ENCODE measurements at places on chromosomes 2 and 18.

GRCh38 chr2:38835990-38836389 is 39.7 kb downstream of the DHX57 start:
- DNase-seq = no peak

GRCh38 chr2:8202132-8202531 is 479.7 kb upstream of the ID2 start:
- DNase-seq = no peak

DNA sequence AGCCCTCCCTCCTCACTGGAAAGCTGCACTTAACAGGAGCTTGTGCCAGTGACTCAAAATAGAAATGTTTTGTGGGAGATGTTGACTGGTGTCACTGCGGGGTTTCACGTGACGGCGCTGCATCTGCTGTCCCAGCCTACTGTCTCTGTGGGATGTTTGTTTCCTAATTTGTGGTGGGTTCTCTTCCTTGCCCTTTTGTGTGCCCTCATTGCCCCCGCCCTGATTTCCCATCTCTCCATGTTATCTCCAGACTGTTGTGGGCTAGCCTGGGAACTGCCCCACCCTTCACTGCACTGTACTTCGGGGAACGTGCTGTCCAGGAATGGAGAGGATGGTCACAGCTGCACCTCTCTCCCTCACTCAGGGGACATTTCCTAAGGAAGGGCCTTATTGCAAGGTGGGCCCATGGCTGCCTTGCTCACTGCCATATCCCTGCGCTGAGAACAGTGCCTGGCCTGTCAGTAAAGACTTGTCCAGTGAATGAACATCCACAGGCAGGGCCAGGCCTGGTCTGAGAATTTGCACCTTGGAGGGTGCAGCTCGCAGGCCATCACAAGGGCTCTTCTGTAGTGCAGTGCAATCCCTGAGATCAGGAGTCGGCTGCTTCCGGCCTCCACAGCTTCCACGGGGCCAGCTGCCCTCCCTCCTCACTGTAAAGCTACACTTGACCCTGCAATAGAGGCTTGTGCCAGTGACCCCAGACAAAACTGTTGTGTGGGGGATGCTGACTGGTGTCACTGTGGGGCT is 18.1 kb downstream of the ZAP70 start:
- DNase-seq = no peak

- no peak for DNase-seq
Measured at GRCh38 chr2:162458240-162458639, 114.3 kb downstream of the GCA start.

DNA sequence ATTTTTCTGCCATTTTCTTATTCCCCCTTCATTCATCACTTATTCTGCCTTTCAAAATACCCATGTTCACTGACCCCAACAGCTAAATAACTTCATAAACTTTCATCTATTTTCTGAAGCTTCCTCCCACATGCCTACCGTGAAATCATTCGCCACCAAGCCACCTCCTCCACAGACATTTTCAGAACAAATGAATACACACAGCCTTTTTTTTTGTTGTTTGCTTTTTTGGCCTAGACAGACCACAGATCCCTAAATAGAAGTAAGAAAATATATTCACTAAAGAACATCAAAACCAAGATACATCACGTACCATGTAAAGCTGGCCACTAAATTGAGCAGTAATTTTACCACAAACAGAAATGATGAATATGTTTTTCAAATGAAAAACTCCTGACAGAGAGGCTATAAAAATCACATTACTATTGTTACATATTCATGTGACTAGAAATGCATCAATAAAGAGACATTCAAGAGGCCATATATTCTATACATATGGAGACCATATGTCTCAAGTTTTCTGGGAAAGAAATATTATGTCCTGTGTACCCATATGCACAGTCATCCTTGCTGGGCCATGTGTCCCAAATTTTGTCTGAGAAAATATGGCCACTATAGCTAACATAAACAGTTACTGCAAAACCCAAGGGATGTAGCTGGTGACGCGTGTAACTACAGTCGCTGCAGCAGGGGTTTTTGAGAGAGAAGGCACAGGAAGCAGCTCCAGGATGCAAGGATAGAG is 200.3 kb downstream of the FBXO15 start:
- DNase-seq = no peak

DNA sequence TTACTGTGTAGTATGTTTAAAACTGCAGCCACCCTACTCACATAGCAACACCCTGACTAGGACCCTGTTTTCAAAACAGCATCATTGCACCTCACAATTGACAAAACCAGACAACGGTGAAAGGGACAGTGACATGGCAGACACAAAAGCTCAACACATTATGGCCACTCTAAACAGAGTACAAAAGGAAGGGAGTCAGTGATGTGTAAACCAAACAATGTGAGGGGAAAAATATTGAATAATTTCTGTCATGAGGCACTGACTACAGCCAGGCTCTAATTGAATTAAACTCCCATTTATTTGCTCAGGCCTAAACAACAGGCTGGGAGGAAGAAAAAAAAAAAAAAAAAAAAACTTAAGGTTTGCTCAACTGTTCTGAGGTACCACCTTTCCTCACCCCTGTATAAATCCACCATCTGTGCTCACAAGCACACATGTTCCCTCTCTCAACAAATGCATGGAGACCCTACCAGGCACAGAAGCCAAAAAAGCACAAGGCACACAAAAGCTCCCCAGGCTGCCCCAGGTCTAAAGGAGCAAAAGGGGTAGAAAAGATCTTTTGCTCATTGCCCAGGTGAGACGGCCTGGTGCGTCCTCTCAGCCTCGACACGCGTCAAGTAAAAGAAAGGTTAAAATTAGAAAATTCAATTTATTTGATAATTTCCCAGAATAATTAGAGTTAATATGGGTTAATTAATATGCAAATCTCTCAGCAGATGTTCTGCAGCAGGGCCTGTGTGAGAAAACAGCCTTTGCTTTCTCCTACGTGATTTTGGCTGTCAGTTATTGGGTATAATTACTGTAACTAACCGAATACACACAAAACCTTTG is 80.9 kb downstream of the ZEB2 start:
- no peak for DNase-seq

DNA sequence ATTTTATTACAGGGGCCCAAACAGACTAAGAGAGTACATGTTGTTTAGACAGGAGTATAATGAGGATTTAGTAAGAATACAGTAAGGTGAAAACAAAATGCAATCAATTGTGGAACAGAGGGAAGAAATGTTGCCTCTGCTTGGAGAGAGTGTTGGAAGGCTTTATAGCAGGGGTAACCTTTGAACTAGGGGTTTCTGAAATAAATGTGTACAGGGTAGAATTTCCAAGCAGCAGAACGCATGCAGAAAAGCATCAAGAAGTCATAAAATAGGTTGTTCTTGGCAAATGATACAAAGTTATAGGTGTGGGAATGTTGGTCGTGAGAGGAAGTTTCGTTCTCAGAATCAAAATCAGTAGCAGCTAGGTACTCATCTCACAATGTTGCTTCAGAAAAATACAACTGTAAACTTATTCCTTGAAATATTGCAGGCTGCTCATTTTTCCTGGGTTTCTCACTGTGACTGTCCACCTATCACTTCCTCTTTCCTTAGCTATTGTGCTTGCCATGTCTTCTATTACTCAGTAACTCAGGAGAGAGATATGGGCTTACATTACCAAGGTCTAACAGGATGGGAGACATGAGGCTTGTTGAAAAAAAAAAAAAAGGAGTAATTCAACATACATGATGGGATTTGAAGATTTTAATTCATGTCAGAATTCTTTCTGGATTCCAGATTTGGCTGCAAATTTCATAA is 17.1 kb upstream of the HNMT start:
- DNase-seq = no peak

- DNase-seq = no peak
Measured at GRCh38 chr2:23574919-23575654, 190.1 kb downstream of the KLHL29 start.

DNA sequence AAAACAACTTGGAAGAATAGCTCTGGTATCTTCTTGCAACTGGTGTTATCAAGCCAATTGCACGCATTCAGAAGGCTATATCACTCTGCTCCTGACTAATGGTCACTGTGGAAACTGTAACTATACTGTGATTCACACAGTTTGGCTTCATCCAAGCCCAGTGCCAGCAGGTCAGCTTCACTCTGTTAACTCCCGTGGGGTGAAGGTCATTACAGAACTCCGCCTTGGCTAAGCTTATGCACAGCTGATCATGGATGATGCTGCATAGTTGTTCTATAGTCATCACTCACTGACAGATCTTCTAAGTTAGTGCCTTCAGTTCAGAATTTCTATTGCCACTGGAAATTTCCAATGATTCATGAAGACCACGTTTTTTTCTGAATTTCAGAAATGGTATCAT is 497.2 kb upstream of the NETO1 start:
- DNase-seq = peak; percentile 11

DNA sequence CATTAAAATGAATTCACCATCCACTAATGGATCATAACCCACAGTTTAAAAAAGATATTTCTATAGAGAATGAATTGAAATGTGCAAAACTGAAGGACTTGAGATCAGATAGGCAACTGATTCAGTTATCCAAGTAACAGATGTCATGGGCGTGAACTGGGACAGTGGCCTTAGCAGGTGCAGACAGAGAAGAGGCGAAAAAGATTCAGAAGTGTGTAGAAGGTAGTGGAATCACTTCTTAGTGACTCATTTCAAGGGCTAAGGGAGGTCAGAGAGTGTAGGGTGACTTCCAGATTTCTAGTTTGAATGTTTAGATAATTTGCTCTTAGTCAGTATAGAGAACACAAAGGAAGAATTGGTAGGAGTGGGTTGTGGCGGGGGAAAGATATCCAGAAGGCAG is 79.7 kb downstream of the EHBP1 start:
- no peak for DNase-seq

DNA sequence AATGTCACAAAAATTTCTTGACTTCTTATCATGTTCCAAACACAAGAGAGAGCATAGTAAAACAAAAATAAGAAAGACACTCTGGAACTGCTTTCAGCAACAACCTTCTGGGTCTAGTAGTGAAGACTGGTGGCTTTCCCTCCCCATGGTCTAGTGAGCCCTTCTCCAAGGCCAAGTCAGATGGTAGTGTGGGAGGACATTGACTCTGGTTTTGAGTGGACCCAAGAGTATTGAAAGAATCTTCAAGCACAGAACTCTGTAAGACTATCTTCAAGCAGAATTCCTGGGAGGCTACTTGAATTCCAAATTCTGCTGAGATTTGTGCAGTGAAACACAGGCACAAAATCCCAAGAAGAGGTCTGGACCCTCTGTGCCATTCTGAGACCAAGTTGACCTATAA is 21.1 kb downstream of the ANTXR1 start:
- DNase-seq = no peak

DNA sequence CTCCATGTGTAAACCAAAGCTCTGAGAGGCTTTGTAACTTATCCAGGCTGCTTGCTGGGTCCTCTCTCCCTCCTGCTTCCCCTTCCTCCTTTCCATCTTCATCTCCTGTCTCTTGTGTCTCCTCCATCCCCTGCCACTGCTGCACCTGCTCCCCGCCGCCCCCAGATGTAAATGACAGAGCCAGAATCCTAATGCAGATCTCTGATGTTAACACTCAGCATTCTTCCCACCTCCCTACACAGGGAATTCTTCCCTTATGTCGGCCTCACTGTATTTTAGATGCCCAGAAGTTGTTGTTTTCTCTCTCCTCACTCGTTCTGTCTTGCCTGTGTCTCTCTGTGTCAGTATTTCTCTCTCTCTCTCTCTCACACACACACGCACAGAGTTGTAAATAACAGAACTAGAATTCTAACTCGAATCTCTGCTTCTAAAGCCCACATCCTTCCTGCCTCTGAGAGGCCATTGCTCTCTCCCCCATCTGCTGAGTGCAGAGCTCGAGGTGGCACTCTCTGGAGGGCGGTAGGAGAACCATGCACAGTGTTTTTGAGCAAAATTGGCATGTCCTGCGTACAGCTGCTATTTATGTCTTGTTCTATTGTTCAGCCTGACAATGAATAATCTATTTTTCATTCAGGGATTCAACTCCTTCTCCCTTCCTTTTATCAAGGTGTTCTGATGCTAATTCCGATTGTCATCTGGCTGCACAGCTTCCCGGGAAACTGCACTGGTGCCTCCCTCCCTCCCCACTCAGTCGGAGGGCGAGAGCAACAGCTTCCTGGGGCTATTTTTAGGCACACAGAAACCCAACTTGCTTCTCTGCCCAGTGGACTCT is 219.9 kb downstream of the SH3RF3 start:
- DNase-seq = no peak

- DNase-seq = no peak
Measured at GRCh38 chr2:109105113-109105512, 23.9 kb upstream of the SH3RF3 start.

GRCh38 chr18:1392046-1392445 is 487.4 kb downstream of the ADCYAP1 start:
- DNase-seq = no peak

DNA sequence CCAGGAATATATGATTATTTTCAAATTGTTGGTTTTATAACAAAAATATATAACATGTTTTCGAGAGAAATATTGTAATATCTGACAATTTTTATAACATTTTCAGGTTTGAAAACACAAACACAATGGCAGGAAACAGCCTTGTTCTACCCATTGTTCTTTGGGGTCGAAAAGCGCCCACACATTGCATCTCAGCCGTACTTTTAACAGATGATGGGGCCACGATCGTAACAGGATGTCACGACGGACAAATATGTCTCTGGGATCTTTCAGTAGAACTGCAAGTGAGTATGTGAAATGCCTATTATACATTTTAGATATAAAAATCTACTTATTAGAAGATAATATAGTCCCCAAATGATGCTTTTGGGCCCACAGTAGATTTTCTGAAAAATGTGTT is 21.2 kb downstream of the WDR7 start:
- DNase-seq = no peak

GRCh38 chr2:132871831-132872230 is 201.8 kb upstream of the LYPD1 start:
- no peak for DNase-seq

DNA sequence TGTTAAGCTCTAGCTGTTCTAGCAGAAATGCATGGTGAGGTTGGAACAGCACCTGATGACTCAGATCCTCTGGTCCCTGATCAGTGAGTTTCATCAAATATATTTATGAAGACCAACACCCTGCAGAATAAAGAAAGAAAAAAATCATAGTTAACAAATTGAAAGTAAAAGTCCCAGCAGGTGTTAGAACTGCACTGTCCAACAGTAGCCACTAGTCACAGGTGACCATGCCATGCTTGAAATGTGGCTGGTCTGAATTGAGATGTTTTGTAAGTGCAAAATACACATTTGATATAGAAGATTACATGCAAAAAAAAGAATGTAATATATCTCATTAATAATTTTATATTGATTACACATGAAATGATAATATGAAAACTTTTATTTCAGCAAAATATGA is 1010.7 kb upstream of the ZEB2 start:
- no peak for DNase-seq

GRCh38 chr2:28339516-28340175 is 53.0 kb upstream of the FOSL2 start:
- no peak for DNase-seq

GRCh38 chr18:43596105-43596712 is 318.9 kb upstream of the SYT4 start:
- peak; percentile 51 for DNase-seq

- DNase-seq = no peak
Measured at GRCh38 chr18:36191286-36191685, 4.0 kb downstream of the MOCOS start.

- no peak for DNase-seq
Measured at GRCh38 chr2:74102516-74102915, 45.2 kb downstream of the BOLA3 start.

- no peak for DNase-seq
Measured at GRCh38 chr2:143525402-143525860, 396.2 kb downstream of the ARHGAP15 start.

- DNase-seq = peak; percentile 89
Measured at GRCh38 chr2:100260712-100261620, 61.3 kb downstream of the LONRF2 start.
